Iris pigment epithelial cell (primary cell): ENCODE measurements at places on chromosomes 1 and 21.

- DNase-seq: peak; percentile 56
Measured at GRCh38 chr1:10374442-10374860, 24.4 kb upstream of the PGD start.

DNA sequence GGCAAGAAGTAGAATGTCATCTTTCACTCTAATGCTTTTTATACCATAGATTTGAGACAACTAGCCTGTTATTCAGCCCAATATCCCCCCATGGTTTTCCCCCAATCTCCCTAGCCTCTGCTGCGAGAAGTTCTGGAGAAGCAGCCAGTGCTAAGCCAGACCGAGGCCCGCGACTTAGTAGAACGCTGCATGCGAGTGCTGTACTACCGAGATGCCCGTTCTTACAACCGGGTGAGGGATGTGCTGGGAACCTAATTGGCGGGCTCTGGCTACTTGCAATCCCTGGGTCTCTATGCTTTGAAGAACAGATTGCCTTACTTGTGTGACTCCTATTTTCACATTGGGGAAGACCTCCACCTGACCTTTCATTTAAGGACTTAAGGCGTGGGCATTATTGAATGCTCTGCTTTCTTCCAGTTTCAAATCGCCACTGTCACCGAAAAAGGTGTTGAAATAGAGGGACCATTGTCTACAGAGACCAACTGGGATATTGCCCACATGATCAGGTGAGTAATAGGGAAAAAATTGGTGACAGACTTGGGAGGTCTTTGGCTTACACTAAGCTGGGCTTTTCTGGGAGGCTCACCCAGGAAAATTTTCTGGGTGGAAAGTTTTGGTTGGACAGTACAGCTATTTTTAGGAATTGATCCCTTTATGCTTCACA, 1.9 kb downstream of the PSMB4 start:
- no peak for DNase-seq

DNA sequence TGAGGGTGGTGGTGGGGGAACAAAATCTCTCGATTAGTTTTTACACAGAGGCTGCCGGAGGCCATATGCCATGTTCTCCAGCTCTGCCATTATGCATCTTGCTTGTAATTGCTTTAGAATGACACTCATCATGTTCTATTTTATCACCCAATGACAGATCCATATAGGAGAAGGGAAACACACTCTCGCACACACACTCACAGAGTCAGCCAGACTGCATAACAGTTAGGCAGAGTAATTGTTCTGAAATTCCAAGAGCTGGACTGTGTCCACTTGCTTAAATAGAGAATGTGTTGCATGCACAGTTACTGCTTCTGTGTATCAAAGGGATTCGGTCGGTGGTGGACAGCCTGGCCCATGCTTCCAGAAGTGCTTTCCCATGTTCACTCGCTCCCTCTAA, 30.6 kb downstream of the KCND3 start:
- DNase-seq: no peak

DNA sequence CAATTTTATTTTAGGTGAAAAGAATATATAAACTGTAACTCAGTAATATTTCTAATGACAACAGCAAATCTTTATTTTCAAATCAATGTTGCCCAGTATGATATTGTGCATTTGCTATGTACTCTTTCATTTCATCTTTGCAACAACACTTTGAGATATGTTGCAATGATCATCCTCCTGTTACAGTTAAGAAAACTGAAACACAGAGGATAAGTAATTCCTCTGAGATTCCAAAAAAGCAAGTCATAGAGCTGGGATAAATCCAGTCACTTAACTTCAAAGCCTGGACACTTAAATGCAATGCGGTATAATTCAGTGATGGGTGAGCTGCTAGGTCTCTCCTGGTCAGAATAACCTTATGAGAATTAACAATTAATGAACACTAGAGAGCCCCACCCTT, 48.6 kb upstream of the EXO1 start:
- peak; percentile 71 for DNase-seq

- no peak for DNase-seq
Measured at GRCh38 chr1:25873120-25873519, 2.4 kb downstream of the PAQR7 start.

DNA sequence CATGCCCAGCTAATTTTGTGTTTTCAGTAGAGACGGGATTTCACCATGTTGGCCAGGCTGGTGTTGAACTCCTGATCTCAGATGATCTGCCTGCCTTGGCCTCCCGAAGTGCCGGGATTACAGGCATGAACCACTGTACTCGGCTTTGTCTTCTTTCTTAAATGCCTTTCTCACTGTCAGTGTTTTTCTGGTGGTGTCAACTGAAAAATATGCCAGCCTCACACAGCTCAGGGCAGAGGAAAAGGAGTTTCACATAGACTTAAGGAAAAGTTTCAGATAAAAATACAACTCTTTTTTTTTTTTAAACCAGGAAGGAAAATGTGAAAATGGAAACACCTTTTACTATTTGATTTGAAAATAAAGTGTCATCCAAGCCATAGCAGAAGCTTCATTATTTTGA, 4.6 kb upstream of the MAB21L3 start:
- DNase-seq: no peak

- no peak for DNase-seq
Measured at GRCh38 chr1:228891272-228892034, 156.2 kb downstream of the RHOU start.

DNA sequence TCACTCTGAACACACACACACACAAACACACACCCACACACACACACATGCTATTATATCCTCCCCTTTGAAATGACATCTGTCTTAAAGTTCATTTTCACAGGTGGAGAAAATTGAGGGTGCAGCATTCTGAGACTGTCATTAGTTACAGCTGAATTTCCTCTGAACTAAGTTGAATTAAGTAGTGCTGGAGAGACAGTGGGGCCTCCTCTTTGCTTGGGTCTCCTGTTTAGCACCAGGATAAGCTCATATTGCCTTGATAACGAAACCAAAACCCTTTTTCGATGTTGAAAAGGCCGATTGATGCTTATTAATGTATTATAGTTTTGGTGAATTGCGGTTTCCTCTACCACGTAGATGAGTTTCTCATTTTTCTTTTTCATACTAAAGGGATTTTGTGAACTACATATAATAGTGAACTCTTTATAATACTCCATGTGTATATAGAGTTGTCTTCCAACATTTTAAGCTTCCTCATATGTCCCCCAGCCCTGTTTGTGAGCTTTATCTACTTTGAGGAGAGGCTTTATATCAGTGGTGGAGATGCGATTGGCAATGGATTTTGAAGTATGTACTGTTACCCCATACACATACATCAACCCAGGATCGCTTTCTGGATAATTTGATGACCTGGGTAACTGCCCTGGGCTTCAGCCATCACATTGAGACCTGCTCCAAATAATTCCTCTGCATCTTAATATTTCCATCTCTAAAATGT, 17.4 kb downstream of the DYNLT5 start:
- no peak for DNase-seq
